Myocyte (in vitro differentiated cells): ENCODE measurements at places on chromosomes 2 and 18.

DNA sequence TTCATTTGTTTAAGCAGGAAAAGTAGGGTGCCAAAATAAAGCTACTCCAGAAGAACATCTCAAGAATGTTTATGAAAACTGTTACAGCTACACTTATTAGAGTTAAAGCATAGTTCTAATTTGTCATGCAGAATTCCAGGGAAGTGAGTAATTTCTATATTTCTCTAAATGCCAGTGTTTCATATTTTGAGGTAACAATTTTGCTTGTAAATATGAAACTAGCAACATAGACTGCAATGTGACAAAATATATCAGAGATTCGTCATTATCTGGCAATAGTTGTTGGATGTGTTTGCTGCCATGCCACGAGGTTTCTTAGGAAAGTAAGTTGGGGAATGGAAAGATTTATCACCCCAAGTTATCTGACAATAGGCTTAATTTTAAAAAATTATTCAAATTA is 424.1 kb upstream of the ZEB2 start:
- DNase-seq, result no peak

DNA sequence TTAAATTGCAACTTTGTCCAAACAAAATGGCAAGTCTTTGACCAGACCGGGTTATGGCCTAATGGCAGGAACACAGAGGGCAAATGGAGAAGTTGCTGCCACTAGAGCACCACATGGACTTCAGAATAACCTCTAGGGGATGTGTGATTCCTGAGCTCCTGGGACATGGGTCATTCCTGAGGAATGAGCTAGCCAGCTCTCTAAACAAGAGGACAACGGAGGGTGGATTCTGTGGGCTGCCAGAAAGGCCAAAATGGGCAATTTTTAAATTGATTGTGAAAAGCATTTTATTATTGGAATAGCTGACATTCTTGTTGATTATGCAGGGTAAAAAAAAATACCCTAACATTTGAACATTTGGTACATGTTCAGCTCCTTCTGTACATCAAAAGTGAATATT is 109.8 kb upstream of the FZD5 start:
- DNase-seq, result peak; percentile 41

- DNase-seq, result no peak
These were observed 82.0 kb downstream of the TMEM17 start for GRCh38 chr2:62423883-62424458.

- DNase-seq, result no peak
These were observed 10.1 kb downstream of the SERPINB10 start for GRCh38 chr18:63917817-63918216.

GRCh38 chr18:24656551-24657443 is 196.4 kb downstream of the HRH4 start:
- DNase-seq, result no peak

GRCh38 chr2:233267516-233268245 is 16.2 kb downstream of the ATG16L1 start:
- DNase-seq, result no peak
